ENCODE measurements at places on chromosomes 12 and 14.

DNA sequence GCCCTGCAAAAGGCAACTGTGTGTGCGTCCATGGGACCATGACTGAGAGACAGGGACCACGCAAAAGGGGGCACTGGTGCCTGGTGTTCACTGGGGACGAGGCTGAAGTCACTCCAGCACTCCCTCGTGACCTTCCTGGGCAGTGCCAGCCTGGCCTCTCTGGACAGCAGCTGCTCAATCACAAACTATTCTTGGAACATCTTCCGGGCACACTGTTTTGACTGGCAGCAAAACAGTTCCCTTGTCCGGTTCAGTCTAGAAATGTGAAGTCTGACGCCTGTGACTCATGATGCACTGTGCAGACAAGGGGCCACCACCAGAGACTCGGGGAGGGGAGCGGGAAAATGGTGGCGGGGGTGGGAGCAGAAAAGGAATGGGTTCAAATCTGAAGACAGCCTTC is 20.8 kb downstream of the SNRNP35 start:
- DNase-seq, result no peak

GRCh38 chr12:68450947-68451260 is 118.7 kb upstream of the MDM1 start:
- no peak for DNase-seq

DNA sequence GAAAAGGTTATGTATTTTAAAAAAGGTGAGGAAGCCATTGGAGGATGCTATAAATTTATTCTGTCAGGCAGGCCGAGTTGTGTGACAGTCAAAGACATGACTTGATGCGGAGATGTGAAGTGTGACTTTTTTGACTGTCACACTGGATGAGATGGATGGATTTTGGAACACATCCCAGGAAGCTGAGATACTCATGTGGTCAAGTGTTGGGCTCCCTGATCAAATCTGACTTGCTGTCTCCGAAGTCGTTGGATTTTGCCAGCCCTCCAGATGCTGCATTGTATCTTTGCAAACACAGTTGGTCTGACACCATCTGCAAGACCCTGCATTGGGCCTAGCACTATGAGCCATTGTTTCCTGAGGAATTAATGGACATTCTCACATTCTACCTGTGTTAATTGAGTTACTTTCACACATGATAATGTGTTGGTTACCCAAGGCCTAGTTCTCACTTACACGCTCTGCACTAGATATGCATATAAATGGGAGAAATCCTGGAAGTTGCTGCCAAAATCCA is 204.0 kb upstream of the PRKD1 start:
- peak; percentile 30 for DNase-seq

DNA sequence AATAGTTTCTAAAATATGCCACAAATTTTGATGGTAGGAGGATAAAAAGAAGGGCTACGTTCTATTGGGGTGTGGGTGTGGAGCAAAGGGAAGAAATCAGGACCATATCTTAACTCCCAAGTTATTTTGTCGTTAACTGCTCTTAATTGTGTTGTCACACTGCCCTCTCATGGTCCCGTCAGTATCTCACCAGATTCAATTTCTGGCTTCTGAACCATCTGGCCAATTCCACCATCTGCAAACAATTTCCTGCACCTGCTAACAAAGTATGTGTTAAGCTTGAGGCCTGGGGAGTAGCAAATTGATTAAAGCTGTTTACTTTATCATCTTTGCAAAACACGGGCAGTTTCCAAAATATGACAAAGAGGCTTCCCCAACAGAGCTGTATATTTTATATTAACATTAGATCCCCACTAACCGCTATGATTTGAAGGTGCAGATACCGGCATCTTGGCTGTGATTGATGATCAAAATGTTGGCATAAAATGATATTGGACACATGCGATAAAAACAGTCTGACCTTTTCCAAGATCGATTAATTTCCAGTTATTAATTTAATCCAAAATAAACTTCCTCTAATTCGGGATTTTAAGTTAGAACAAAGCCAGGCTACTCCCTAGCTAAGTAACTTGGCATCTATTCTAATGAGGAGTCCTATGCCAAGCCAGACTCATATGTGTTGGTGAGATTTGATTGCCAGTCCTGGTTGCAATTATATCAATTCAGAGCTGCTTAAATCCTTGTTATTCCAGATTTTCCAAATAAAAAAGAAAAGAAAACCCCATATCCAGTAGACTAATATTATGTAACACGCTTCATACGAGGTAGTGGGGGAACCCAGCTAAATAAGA is 6.9 kb upstream of the DNM1L start:
- DNase-seq, result peak; percentile 57

- DNase-seq, result no peak
Measured at GRCh38 chr14:35292770-35293561, 784 bp downstream of the PSMA6 start.

GRCh38 chr12:12282761-12283425 is 16.0 kb upstream of the LRP6 start:
- DNase-seq, result no peak

DNA sequence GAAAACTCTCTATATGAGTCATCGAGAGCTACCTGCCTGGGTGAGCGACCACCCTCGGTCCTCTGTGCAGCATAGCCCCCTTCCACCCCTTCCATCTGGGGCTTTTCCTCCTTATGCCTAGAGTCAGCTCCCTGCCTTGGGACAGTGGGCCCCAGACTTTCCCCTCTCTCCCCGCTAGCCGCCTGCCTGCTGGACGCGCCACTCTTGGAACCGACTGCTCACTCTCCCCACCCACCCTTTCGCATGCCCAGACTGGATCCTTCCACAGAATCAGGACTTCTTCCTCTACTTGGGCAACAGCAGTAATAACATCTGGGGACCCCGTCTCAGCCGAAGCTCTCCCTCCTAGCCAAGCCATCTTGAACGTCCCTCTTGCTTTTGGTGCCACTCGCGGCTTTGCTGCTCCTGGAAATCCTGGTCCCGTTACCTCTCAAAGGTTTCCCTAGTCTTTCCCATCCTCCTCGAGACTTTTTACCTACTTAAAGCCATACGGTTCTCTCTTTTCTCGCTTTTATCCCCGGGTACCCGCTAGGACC is 671 bp downstream of the ESYT1 start:
- DNase-seq, result no peak

DNA sequence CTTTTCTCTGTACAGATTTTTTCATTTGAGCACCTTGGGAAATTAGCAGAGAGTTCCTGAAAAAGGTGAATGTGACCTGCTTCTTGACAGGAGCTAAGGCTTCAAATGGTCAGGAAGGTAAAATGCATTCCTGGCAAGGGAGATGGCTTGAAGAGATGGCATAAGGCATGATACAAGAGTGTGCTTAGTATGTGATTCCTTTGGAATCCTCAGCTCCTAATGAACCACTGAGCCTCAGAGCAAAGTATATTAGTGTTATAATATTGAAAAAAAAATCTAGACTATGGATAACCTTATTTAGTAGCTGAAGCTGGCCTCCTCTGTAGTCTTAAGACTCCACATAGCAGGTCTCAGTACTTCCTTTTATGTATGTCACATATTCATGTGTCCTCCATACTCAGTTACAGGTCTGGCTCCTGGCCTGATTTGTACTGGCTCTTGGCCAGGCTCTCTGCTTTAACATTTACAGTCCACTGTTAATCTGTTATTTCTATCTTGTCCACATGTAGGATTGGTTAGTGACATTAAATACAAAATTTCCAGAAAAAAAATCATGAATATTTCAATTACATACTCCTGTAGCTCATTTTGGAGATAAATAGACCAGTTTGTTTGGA is 17.9 kb downstream of the TOGARAM1 start:
- no peak for DNase-seq

DNA sequence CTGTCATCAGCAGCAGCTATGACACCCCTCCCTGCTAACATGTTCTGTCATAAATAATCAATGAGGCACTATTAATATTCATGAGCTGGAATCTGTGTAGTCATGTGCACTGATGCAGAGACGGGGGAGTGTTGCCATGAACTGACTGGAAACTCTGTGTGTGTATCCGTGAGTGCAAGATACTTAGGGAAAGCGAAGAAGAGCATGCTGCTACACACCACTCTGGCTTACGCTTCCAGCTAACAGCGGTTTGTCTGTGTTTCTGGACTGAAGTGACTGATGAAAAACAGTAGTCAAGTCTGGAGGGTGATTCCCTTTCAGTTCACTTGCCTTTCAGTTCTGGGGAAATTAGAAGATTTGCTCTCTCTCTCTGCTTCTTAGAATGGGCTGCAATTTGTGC is 249.4 kb downstream of the PDZRN4 start:
- no peak for DNase-seq

DNA sequence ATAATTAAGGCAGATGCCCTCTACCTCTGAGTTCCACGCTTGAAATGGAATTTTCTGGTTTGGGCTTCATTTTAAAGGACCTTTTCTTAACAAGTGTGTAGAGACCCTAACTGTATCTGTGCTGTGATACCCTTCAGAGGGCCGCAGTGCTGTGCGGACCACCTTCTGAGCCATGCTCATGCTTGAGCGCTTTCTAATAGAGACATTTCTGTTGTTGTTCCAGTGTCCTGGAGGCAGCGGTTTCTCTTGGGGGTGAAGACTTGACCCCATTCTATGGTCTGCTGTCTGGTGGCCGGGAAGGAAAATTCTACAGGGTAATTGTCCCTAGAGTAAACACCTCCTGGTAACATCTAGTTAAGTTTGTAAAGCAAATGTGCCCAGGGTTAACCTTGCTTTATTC is 46.7 kb upstream of the BCL7A start:
- DNase-seq, result no peak

DNA sequence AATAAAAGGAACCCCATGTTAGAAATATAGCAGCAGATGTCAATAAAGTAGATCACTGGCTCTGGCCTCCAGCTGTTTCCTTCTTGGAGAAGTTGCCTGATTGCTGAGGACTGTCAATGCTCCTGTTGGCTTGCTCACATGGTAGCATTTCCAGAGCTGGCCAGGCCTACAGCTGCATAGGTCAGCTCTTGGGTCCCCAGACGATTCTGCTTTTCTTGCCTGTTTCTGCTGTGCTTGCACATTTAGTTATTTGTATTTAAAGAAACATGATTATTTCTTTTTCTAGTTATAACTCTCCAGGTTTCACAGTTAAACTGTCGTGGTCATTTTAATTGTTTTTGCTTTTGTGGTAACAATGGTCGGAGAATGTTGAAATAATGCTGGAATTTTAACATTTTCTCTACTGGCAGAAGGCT is 7.2 kb downstream of the NAV3 start:
- no peak for DNase-seq

GRCh38 chr14:87630846-87631245 is 362.1 kb downstream of the GALC start:
- DNase-seq, result no peak

DNA sequence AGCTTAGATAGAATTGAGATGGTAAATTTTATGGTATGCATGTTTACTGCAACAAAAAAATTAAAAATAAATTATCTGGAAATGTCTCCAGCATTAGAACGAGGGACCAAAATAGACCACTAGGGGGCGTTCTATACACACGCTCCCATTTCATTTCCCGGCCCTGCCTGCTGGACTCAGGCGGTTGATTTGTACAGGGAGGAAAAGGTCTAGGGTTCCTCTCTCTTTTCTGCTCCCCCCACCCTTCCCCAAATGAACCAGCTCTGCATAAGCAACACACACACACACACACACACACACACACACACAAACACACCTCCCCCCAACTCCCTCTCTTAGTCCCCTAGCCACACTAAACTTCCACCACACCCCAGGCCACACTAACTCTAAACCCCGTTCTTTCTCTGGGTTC is 7.8 kb upstream of the DTX1 start:
- peak; percentile 42 for DNase-seq

GRCh38 chr12:12915656-12916055 is 24.3 kb downstream of the GPRC5A start:
- no peak for DNase-seq

DNA sequence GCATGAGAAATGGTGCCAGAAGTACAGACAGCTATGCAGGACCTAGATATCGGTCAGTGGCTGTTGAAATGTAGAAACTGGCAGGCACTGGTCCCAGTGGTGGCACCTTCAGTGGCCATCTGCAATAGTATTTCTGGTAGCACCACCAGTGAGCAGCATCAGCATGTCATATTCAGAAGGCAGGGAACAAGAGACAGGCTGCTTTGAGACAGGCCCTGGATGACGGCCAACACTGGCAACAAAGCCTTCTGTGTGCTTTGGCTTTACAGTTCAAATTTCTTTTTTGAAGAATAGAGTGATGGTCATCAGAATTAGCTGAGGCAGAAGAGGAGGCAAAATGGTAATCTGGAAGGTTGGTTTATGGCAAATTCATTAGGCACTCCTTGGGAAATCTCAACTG is 273.4 kb upstream of the SLC16A7 start:
- DNase-seq, result peak; percentile 77

GRCh38 chr14:83706231-83706954 is 1823.6 kb upstream of the FLRT2 start:
- DNase-seq, result no peak

GRCh38 chr14:63524537-63525155 is 18.5 kb downstream of the PPP2R5E start:
- no peak for DNase-seq

GRCh38 chr12:102691773-102692555 is 211.6 kb upstream of the IGF1 start:
- no peak for DNase-seq

GRCh38 chr12:42284157-42284556 is 41.7 kb downstream of the ZCRB1 start:
- no peak for DNase-seq

GRCh38 chr12:51368640-51369517 is 22.3 kb downstream of the GALNT6 start:
- peak; percentile 6 for DNase-seq

DNA sequence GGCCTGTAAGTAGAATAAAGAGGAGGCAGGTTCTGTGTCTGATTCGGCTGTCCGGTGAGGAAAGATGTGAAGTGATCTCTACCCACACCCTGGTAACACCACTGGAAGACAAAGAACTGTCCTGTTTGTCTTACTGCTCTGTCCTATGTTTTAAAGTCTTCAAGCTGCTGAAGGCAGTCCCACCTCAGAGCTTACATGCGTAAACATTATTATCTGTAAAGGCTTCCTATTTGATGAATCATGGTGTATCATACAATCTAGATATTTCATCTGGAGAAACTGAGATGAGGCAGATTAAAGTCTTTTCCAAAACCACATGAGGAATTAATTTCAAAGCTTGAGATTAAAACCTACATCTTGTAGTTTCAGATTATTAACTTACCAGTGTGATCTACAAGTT is 427.6 kb downstream of the ZFP36L1 start:
- no peak for DNase-seq

DNA sequence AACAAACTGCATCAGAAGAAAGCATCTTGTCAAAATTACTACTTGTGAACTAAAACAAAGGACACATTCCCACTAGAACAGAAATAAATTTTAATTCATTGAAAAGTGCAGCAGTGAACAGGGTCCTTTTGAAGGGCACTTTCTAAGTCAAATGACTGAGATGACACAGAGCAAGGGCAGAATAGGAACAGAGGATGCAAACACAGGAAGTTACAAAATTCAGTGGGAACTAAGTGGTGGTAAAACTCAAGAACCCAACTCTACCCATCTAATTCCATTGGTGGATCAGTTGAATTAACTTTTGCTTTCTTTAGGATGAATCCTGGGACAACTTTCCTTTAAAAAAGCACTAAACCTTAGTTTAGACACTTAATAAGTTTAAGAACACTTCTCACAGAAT is 45.8 kb downstream of the GNS start:
- no peak for DNase-seq

Measured in SHP77 treated with DMSO at 0.1 percent for 48 hours (cell line).